ENCODE measurements at places on chromosomes 7 and 10.

GRCh38 chr10:104892879-104893617 is 252.0 kb downstream of the SORCS3 start:
- no peak for DNase-seq

DNA sequence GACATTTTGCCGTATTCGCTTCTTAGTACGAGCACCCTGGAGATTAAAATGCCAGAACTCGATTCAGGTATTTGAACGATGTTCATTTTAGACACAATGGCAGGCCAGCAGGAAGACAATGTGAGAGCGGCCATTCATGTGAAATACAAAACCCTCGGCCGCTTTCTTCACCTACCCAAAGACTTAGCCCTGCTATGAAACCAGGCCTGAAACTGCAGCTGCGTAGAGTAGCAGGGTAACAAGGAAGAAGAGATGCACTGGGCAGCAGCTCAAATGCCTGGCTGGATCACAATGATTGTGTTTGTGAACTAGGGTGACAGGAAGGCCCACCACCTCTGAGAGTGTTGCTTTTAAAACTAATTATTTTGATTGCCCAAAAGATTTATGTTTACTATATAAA is 234.8 kb downstream of the TRIL start:
- no peak for DNase-seq

DNA sequence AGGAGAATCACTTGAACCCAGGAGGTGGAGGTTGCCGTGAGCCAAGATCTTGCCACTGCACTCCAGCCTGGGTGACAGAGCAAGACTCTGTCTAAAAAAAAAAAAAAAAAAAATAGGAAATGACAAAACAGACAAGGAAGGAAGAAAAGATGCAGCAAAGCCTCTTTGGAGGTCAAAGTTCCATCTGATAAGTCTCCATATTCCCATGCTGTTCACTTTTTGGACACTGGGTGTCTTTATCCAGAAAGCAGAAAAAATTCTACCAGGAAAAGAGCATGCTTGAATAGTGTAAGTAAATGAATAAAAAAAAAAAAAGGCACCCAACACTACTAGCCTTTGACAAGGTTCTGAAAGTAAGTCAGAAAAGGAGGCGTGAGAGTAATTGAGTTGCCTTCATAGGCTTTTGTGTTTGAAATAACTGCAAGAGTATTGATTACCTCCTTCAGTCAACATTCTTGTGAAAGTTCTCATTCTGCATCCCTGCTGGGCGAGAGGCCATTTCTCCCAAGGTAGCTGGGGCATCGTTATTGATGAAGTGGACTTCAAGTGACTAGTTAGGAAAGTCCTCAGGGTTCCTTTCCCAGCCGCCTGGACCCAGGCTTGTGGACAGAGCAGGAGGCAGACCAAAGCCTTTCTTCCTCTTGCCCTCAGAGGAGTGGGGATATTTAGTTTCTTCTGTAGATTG is 133.3 kb upstream of the KIF5B start:
- DNase-seq: no peak

DNA sequence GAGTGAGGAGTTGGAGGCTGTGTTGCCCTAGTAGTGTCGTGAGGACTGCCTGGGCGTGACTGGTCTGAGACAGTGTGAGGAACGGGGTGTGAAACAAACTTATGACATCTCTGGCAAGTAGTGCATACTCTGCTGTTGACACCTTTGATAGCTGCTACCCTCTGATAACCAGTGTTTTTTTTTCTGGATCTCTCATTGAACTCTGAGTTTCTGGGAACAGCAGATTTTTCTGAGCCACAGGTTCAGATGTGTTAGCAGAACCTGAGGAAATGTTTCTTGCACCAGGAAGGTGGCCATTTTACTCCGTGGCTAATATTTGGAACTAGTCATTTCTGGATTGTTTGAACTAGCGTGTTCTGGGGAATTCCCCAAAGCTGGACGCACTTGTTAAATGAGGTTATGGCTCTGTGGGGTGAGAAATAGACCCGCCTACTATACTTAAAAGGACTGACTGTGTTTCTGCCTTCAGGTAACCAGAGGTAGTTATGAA is 52.9 kb downstream of the AUTS2 start:
- no peak for DNase-seq

- DNase-seq: no peak
These were observed 2.3 kb downstream of the DNTT start for GRCh38 chr10:96306516-96306915.

GRCh38 chr10:42898037-42898960 is 115.7 kb downstream of the BMS1 start:
- DNase-seq: no peak

DNA sequence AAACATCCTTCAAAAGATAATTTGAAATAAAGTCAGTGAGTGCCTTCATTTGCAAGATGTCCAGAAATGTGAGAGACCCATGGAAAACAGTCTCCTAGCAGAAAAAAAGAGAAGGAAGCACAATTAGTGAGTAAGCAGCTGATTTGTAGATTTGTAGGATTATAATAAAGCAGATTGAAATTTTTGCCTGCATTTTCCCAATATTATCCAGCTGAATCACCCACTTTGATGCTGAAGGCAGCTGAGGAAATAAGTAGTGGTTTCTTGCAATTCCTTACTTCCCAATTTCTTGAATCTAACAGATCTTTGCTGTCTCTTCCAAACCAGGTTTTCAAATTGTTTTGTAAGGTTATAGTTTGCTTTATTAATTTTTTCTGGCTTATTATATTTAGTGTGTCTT is 181.4 kb downstream of the GNAT3 start:
- DNase-seq: no peak

DNA sequence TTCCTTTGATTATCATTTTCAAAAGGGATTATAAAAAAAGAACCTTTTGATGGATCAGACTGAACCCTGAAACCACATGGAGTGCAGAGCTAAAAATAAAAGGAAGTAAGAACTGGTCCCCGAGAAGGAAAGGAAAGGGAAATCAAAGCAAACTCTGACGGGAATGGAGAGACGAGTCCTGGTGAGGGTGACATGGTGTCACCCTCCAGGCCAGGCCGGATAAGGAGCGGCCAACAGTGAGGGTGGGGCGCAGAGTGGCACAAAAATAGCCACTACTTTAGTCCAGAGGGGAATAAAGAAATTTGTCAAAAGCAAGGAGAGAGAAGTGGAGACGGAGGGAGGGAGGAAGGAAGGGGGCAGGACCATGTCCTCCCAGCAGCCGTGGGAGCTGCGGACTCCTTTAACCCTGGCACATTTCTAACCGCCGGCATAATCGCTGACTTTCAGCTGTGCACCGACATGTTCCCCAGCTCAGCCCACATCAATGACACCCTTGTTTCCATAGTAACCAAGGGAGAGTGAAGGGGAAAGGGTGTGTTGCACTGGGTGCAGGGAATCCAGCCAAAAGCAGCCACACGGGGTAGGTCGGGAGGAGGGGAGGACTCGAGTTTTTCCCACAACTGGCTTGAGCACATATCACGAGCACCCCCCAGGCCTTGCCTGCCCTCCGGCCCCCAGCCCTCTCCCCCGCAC is 29.7 kb downstream of the TRIM8 start:
- peak; percentile 66 for DNase-seq

All from activated naive CD4-positive, alpha-beta T cell treated with Interleukin-2 at 50 U/mL for 16 hours (primary cell).